ENCODE measurements at places on chromosomes 12 and 14.

- no peak for DNase-seq
These were observed 79.4 kb upstream of the PLEKHG7 start for GRCh38 chr12:92623386-92623785.

DNA sequence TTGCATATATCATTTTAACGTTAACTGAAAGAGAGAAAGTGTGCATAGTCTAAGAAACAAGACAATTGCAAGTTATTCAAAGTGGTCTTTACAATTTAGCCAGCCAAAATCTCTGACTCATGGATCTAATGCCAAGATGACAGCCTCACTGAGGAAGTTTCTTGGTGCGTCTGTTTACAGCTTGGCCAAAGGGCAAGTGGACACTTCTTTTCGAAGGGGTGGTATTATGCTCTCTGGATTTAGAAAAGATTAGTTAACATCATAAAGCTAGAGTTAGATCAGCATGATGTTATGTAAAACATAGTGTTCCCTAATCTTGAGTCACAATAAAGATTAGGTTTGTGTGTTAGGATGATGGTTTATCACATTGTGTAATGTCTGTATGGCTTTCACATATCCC lies 51.5 kb upstream of the SLC2A13 start:
- DNase-seq = no peak

DNA sequence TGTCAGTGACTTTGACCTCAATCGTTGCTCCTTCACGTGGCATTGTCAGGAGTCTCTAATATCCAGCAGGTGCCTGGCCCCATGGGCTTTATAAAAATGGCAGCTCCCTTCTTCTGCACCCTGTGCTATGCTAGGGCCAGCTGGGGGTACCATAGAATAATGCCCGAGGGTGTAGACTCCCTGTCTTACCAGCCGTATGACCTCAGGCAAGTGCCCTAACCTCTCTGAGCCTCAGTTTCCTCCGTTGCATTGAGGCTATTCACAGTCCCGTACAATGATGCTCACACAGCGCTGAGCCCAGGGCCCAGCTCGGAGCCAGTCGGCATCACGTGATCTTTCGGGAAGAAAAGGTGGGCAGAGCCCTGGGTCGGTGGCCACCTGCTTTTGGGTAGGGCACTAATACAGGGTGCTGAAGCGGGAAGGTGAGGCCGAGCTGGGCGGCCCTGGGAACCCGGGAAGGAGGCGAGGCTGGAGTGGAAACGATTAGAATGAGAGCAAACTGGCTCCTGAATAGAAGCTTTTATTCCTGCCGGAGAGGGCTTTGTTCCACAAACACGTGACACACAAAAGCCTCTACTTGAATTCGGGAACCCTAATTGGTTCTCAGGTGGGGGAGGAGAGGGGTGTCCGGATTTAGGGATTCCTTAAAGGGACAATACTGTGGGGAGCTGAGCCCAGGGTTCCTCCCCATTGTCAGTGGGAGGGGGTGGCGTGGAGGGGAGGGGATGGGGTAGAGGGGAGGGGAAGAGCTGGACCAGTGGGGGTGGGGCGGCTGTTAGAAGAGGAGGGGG lies 19.9 kb upstream of the MSI1 start:
- DNase-seq = no peak

GRCh38 chr14:69789118-69789640 lies 7.9 kb downstream of the SLC10A1 start:
- no peak for DNase-seq

DNA sequence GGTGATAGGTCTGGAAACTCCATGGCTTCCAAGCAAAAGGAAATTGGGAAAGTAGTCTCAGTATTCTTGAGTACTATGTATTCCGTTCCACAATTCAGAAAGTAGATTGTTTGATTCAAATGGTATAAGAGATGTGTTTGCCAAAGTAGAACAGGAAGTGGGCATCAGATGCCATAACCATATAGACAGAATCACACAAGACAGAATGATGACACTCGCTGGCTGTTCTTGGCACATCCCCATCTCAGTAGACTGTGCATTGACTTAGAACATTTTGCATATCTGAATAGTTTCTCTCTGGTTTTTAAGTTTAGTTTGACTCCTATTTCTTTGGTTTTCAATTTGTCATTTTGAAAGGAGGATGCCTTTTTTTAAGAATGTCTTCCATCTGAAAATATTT lies 221.1 kb upstream of the RGS6 start:
- DNase-seq = no peak

GRCh38 chr14:100850841-100851585 lies 25.1 kb downstream of the MEG3 start:
- peak; percentile 67 for DNase-seq

GRCh38 chr14:103380719-103381377 lies 4.4 kb upstream of the MARK3 start:
- no peak for DNase-seq

GRCh38 chr12:127957001-127957660 lies 309.8 kb upstream of the TMEM132C start:
- DNase-seq = no peak

- DNase-seq = no peak
These were observed 1061.8 kb downstream of the BCL11B start for GRCh38 chr14:98210045-98210672.

GRCh38 chr12:13383379-13383778 lies 186.9 kb downstream of the EMP1 start:
- no peak for DNase-seq

DNA sequence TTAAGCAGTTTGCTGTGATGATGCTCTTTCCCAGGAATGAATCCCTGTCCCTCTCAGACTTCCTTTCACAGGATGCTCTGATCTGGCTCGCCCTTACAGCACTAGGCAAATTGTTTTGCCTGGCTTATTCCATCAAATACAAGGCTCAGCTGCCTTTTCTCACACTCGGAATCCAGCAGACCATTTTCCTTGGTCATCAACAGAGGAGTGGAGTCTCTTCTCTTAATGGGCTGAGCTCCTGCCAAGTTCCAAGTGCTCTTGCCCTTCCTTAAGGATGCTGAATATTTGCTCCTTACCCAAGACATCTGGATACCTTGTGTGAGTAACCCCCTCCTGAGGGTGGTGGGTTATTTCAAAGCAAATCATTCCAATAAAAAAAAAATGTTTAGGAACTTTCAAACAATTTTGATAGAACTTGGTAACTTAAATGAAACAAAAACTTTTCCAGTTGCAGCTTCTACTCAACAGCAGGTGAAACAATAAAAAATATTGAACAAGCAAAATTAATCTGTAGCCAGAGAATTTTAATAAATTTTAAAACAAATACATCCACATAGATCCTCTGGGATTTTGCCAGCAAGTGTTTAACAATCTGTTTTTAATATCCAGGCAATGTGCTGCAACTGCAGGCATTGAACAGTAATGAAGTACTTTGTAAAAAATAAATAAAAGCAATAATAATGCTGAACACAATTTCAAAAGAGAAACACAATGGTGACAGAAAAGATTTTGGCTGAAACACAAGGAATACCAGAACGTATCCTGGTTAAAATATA lies 264.0 kb upstream of the FAR2 start:
- no peak for DNase-seq

DNA sequence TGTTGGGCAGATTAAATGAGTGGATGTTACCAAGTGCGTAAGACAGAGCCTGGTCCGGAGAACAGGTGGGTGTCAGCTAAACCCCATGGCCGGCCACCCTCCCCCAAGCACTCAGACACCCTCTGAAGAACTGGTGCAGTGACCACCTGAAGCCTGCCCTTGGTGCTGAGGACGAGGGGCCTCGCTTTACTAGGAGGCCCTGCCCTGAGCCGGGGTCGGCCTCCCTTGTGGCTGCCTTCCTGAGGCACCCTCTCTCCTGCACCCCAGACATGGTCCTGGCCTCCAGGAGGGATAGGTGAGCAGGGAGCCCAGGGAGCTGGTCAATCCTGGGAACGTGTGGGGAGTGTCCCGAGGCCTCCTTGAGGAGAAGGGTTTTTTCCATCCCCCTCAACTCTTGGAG lies 4.9 kb upstream of the KIF26A start:
- no peak for DNase-seq

DNA sequence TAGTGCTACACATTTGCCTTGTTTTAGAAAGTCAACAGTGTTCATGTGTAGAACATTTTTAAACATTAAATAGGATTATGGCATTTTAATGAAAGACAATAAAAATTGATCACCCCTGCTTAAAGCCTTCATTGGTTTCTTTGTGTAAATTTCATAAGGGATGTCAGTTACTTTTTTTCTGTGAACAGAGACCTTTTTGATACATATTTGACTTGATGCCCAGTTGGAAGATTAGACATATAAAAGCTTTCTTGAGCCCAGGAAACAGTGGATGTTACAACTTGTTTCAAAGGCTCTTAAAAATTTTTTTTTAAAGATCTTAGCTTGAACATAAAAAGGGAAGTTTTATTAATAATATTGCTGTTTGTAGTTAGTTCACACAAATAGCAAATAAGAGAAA lies 168.7 kb upstream of the PDZRN4 start:
- DNase-seq = no peak

DNA sequence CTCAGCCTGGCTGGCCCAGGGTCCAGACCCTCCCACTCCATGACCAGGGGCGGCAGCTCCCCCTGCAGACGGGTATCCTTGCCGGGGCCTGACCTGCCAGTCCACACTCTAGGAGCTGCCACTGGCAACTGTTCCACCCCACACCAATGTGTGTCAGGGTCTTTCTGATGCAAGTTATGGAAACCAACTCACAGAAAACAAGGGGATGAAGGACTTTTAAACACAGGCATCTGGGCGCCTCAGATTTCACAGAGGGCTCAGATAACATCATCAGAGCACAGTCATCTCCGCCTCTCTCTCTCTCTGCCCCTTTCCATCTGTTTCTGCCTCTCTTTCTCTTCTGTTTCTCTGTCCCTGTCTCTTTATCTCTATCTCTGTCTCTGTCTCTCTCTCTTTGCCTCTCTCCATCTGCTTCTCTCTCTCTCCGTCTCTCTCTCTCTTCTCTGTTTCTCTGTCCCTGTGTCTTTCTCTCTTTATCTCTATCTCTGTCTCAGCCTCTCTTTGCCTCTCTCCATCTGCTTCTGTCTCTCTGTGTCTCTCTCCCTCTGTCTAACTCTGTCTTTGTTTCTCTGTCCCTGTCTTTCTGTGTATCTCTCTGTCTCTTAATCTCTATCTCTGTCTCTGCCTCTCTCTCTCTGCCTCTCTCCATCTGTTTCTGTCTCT lies 67.4 kb upstream of the FBRSL1 start:
- no peak for DNase-seq

DNA sequence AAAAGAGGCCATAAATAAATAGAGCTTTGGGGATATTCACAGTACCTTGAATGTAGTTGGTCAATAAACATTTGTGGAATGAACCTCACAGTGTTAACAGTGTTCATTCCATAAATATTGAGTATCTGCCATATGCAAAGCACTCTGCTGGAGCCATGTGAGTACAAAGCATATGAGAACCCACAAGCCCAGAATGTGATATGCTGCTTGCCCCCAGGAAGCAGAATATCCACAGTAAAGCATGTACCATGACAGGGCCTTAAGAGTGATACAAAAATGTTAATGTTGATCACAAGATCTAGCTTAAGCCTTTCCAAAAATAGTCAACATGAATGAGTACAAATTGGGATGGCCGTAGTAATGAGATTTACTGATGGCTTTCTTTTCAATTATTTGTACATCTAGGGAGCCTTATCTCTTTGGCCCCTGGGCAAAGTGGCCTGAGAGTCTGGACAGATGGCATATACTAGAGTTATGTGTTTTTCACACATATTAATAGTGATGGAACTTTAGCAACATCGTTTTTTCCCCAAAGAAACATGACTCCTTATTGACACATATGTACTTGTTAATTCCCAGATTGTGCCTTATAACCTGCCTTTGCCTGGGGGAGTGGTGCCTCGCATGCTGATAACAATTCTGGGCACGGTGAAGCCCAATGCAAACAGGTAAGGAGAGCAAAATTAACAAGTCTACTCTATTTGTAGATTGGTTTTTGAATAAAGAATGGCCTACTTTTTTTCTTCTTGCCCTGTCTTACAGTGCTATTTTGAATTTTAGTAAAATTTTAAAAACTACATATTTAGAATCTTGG lies 10.9 kb downstream of the LGALS3 start:
- DNase-seq = no peak

DNA sequence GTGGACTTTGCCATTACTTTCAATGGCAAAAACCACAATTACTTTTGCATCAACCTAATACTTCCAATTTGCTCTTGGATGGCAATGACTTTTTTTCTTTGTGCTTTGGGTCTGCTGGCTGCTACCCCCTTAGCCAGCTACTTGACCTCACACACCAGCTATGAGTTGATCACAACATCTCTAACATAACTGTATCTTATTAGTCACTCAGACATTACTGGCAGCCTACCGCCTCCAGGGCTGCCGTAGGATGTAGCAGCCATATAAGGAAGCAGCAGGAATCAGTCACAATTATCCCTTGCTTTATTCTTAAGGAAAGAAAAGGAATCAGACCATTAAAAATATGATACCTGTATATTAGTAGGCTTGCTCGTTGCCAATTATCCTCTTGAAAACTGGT lies 260.5 kb downstream of the ADAMTS20 start:
- DNase-seq = no peak

GRCh38 chr12:23941780-23942179 lies 7.7 kb downstream of the SOX5 start:
- DNase-seq = no peak

- no peak for DNase-seq
These were observed 54.2 kb downstream of the IFNG-AS1 start for GRCh38 chr12:68043435-68043834.

DNA sequence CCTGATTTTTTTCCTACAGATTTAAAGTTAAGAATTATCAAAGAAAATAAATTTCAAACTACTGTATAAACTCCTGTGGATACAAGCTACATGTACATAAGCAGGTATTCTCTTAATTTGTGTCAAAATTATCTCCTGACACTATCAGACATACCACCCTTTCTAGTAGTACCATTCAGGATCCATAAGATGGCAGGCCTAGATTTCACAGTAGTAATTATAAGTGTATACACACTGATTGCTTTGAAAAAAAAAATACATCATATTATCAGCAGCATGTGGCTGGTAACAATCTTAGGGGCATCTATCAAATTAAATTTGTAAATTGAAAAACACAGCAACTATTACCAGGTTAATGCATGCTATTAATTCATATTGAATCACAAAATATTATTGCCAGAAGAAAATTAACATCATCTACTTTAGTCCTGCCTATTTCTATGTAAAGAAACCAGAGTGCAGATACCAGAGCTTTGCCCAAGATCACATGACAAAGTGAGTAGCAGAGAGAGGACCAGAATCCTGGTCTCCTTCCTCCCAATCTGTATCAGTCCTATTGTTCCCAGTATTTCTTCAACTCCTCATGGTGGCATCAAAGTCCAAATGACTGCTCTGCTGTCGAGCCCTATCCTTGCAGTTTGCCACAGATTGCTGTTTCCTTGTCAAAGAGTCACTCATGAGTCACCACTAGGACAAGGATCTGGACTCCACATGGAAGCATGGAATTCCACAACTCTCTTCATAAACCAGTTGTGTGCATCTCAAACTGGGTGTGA lies 27.7 kb upstream of the CALM1 start:
- peak; percentile 26 for DNase-seq

Data from OCI-LY7 (cell line).